ENCODE measurements at places on chromosomes 5 and 9.

DNA sequence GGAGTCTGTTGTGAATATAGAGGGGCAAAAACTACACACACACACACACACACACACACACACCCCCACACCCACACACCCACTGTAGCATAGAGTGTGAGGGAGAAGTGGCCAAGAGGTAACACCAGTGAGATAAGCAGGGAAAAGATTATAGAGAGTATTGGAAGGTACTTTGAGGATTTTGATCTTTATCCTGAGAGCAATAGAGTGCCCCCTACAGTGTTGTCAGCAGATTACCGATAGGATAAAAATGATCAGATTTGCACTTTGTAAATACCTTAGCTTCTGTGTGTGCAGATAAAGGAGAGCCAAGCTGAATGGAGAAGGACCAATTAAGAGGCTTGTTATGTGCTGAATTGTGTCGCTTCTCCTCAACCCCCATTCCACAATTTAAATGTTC, 32.3 kb downstream of the ERCC6L2 start:
- no peak for DNase-seq

GRCh38 chr5:151498395-151499155, 51.2 kb downstream of the SLC36A1 start:
- no peak for DNase-seq

- DNase-seq, result no peak
These were observed 125.1 kb downstream of the ESM1 start for GRCh38 chr5:54860321-54860720.

GRCh38 chr5:39395521-39395920, 29.3 kb downstream of the DAB2 start:
- no peak for DNase-seq

GRCh38 chr5:91032125-91032524, 351.0 kb downstream of the ARRDC3 start:
- DNase-seq, result no peak

- DNase-seq, result no peak
These were observed 96.6 kb downstream of the SYK start for GRCh38 chr9:90898228-90898627.

DNA sequence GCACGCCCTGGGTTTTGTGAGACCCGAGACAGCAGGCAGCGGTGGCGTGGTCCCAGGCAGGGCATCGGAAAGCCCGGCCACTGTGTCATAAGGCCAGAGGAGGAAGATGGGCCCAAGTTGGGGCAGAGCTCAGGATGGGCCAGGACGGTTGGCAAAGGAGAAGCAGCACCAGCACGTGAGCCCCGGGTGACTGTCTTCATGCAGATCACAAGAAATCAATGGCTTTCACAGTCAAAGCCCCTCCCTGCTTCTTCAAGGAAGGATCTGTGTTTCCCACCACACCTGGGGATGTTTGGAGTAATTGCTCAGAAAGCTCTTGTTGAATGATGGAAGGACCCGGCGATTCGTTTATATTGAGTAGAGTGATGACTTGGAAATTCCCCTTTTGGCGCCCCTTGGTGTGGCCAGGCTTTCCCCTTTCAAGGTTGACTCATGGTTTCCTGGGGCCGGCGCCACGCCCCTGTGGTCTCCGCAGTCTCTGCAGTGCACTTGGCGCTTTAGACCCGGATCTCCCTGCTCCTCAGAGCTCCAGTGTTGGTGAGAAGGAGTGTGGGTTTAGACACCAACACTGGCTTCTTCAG, 52.1 kb downstream of the IL31RA start:
- peak; percentile 56 for DNase-seq

DNA sequence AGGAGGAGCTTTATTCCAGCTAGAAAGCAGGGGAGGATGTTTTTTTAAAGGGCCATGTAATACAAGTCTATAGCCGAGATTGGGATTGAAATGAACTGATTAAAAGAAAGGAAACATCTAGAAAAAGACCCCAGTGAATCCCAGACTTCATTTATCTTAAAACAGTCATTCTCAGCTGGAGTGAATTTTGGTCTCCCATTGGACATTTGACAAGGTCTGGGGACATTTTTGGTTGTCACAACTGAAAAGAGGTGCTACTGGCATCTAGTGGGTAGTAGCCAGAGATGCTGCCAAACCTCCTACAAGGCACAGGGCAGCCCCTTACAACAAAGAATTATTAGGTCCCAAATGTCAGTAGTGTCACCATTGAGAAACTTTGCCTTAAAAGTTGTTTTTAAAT, 16.3 kb upstream of the SPINK4 start:
- no peak for DNase-seq

DNA sequence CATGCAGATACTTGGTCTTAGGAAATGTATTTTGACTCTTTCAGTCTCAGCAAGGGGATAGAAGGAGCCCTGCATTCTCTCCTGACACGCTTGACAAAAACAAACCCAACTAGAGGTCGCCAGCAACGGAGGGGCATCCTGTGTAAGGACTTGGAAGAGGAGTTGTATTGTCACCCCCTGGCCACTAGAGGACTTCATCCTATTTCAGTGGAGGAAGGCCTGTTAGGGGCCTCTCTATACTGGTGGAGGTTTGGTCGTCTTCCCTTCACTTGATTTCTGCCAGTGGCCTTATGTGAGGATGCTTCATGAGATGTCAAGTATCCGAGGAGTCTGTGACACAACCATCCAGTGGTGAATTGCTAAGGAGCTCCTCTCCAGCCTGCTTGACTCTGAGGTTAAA, 122.8 kb upstream of the STC2 start:
- DNase-seq, result no peak

DNA sequence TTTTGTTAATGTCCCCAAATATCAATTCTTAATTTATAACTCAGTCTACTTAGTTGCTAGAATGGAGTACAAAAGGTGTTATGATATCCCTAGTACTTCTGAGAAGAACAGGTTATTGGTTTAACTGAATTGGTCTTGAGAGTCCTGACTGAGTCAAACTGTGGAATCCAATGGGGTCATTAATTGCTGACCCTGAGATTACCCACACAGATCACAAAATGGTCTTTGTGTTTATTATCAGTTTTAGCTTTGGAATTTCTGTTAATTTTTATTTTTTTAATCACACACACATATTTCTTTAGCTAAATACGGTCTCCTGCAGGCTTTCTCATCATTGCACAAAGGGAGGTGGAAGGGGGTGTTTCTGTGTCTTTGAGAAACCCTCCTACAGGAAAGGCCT, 301.6 kb downstream of the EBF1 start:
- no peak for DNase-seq

- no peak for DNase-seq
These were observed 346.5 kb upstream of the MEF2C start for GRCh38 chr5:89229331-89230070.

DNA sequence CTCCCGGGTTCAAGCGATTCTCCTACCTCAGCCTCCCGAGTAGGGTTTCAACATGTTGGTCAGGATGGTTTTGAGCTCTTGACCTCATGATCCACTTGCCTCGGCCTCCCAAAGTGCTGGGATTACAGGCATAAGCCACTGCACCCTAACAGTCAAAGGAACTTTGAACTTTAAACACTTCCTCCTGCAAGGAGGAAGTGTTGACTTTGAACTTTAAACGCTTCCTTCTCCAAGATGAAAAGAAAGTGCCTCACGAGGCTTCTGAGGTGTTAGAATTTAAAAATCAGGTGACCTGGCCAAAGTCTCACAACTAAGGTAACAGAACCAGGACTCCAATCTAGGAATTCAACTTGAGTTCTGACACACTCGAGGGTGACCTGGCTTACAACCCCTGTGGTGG, 150.9 kb downstream of the BRINP1 start:
- no peak for DNase-seq

DNA sequence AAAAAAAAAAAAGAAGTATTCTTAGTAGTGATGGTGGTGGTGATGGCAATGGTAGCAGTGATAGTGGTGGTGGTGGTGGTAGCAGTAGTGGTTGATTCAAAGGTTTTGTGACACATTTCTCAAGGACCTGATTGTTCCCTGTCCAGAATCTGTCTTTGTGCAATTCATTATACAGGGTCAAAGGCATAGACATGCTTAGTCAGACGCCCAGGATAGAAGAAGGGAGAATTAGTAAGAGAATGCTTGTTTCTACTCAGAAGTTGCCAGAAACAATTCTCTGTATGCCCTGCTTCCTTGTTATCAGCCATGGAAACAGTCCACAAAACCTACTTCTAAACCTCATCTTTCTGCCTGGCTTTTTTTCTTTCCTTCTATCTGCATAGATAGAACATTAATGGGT, 89.4 kb downstream of the SLC44A1 start:
- no peak for DNase-seq

All from activated CD8-positive, alpha-beta memory T cell treated with anti-CD3 and anti-CD28 coated beads, Interleukin-2, amount 50 U/mL, for 4 hours (primary cell).